ENCODE measurements at places on chromosomes 2 and 18. TPM values are rescaled to one million over a fixed set of nuclear protein-coding genes. Genes with fewer than 3 reads are reported as not detected.

Gene ACTR1B
- total RNA-seq, result 143 TPM

Gene APOB
- total RNA-seq, result not detected

Gene CRYGC
- total RNA-seq, result not detected

Gene ATOH8
- total RNA-seq, result not detected

Gene PLCL1
- 0.69 TPM for total RNA-seq
